ENCODE measurements at places on chromosomes 7 and 10. TPM values are rescaled to one million over a fixed set of nuclear protein-coding genes. Genes with fewer than 3 reads are reported as not detected.

Gene NRCAM
- 3.3 TPM for total RNA-seq

Gene TSPAN33
- total RNA-seq: under 0.01 TPM

Gene RAPGEF5
- 171 TPM for total RNA-seq

Gene ZNF727
- total RNA-seq: 0.13 TPM

Gene OR6B1
- not detected for total RNA-seq

Gene WNT16
- not detected for total RNA-seq

Gene LRRD1
- under 0.01 TPM for total RNA-seq

Gene PLXNA4
- total RNA-seq: 15.4 TPM

Gene NUTM2B
- total RNA-seq: under 0.01 TPM

Gene AGR2
- total RNA-seq: not detected

Gene DPYSL4
- 5.6 TPM for total RNA-seq

Gene DYNC1I1
- total RNA-seq: 14.0 TPM

Gene HGF
- total RNA-seq: 0.25 TPM

Gene FAM13C
- 3.3 TPM for total RNA-seq

Gene PNLIPRP1
- total RNA-seq: not detected

Gene TMEM270
- not detected for total RNA-seq

Gene LIPJ
- total RNA-seq: not detected

Gene EVX1
- not detected for total RNA-seq

Gene SNX10
- total RNA-seq: 3.3 TPM

Gene WNT8B
- under 0.01 TPM for total RNA-seq

Gene LRMDA
- total RNA-seq: 10.4 TPM

Gene PRLHR
- total RNA-seq: not detected

Gene MYH16
- total RNA-seq: 0.13 TPM

Gene RPA3
- total RNA-seq: 8.5 TPM

Gene ELAPOR2
- 101 TPM for total RNA-seq

Gene ATOH7
- total RNA-seq: not detected

Gene SAP25
- total RNA-seq: not detected

Gene TAC1
- total RNA-seq: not detected
